Effector memory CD8-positive, alpha-beta T cell (primary cell): ENCODE measurements at places on chromosomes 5 and 9.

- H3K4me3 ChIP-seq, result peak within 1 kb of the TSS; percentile 10
- no peak for DNase-seq
- H3K27ac ChIP-seq, result no peak within 1 kb of the TSS
- H3K27me3 ChIP-seq, result peaks cover 81% of the 10 kb centered on the region
- peaks cover 15% of the 10 kb centered on the region for H3K4me1 ChIP-seq
These were observed at the start of gene PCSK1 for GRCh38 chr5:96433066-96433447. Gene PCSK1 (minus strand): TSS chr5:96433248. CDS start chr5:96433042, 206 bp downstream.

- no peaks in the 10 kb centered on the region for H3K4me1 ChIP-seq
- H3K4me3 ChIP-seq, result no peak overlapping the region
- H3K36me3 ChIP-seq, result no peaks in the 10 kb centered on the region
- H3K27me3 ChIP-seq, result peaks cover 11% of the 10 kb centered on the region
These were observed 110.1 kb downstream of the CARTPT start for GRCh38 chr5:71829206-71829605.

GRCh38 chr5:56561455-56561854, 253.9 kb upstream of the MAP3K1 start:
- H3K27me3 ChIP-seq, result peaks cover 14% of the 10 kb centered on the region
- no peak for DNase-seq
- H3K36me3 ChIP-seq, result no peaks in the 10 kb centered on the region
- no peak overlapping the region for H3K4me3 ChIP-seq
- no peak overlapping the region for H3K27ac ChIP-seq

GRCh38 chr9:105854783-105855724, 160.7 kb downstream of the TMEM38B start:
- H3K4me3 ChIP-seq, result no peak overlapping the region
- H3K27me3 ChIP-seq, result no peaks in the 10 kb centered on the region
- H3K4me1 ChIP-seq, result peaks cover 3% of the 10 kb centered on the region
- H3K36me3 ChIP-seq, result peaks cover 4% of the 10 kb centered on the region
- H3K27ac ChIP-seq, result no peak overlapping the region

GRCh38 chr9:71620331-71620730, 148.0 kb downstream of the CEMIP2 start:
- H3K4me1 ChIP-seq, result no peaks in the 10 kb centered on the region
- H3K4me3 ChIP-seq, result no peak overlapping the region
- no peak overlapping the region for H3K27ac ChIP-seq
- H3K27me3 ChIP-seq, result no peaks in the 10 kb centered on the region

DNA sequence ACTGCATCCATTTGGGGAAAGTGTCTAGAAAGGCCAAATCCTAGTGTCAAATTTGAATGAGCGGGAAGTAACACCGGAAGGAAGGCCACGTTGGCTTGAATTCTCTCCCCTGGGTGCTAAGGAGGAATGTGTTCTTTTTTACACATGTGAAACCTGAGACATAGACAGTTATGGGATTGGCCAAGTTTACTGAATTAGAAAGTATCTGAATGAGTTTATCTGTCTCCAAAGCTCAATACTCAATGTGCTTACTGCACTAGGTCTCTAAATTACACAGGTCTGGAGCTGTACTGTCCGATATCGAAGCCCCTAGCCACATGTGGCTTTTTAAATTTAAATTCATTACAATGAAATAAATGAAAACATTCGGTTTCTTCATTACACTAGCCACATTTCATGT, 6.0 kb downstream of the DMRT1 start:
- H3K27me3 ChIP-seq, result peaks cover 51% of the 10 kb centered on the region
- H3K4me3 ChIP-seq, result no peak overlapping the region
- H3K36me3 ChIP-seq, result no peaks in the 10 kb centered on the region
- no peak overlapping the region for H3K27ac ChIP-seq
- no peak for DNase-seq

- no peaks in the 10 kb centered on the region for H3K4me1 ChIP-seq
- DNase-seq, result no peak
- no peak overlapping the region for H3K27ac ChIP-seq
- no peak overlapping the region for H3K4me3 ChIP-seq
These were observed 129.6 kb downstream of the TLE1 start for GRCh38 chr9:81559709-81560108.

- no peak for DNase-seq
- no peaks in the 10 kb centered on the region for H3K4me1 ChIP-seq
- peaks cover 46% of the 10 kb centered on the region for H3K27me3 ChIP-seq
- H3K36me3 ChIP-seq, result no peaks in the 10 kb centered on the region
These were observed 105.1 kb downstream of the MED10 start for GRCh38 chr5:6273090-6273735.

DNA sequence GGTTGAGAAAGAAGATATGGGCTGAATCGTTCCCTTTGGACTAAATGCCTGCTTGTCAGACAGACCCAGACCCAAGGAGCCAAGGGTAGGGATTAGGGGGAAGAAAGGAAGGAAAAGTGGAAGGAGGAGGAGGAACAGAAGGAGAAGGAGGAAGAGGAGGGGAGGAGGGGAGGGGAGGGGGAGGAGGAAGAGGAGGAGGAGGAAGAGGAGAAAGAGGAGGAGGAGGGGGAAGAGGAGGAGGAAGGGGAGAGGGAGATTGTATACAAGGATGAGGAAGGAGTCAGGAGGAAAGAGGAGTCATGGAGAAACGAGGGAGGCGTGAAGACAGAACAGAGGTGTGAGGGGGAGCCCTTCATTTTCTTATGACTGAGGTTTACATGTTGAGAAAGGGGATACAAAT, 46.9 kb upstream of the DNAH5 start:
- no peak overlapping the region for H3K27ac ChIP-seq
- DNase-seq, result no peak
- no peaks in the 10 kb centered on the region for H3K4me1 ChIP-seq
- H3K27me3 ChIP-seq, result peaks cover 9% of the 10 kb centered on the region
- no peaks in the 10 kb centered on the region for H3K36me3 ChIP-seq

DNA sequence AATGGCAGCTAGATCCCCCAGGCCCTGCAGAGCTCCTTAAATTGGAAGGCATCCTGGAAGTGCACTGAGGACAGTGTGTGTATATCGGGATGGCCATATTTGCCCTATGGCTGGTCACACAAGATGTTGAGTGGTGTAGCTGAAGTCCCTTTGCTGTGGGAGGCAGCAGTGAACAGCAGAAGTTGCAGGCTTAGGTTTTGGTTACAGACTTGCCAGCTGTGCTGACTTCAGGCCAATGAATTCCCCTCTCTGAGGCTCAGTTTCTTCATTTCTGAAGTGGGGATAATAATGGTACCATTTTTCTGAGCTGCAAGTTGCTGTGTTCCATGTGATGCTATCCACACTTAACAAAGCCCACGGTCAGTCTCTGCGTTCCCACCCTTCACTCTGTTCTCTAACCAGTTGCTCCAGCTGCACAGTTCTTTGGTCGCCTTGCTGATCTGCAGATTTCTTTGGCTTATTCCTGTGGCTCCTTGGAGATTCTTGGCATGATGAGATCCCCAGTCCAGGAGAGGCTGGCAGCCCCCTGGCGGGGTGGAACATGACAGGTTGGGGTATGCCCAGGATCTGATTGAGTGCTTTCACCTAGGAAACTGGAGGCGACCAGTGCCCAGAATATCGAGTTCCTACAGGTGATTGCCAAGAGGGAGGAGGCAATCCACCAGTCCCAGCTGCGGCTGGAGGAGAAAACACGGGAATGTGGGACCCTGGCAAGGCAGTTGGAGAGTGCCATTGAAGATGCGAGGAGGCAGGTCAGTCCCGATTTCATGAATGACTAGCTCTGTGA, 6.5 kb upstream of the GLE1 start:
- no peaks in the 10 kb centered on the region for H3K27me3 ChIP-seq
- no peak overlapping the region for H3K4me3 ChIP-seq
- H3K4me1 ChIP-seq, result no peaks in the 10 kb centered on the region
- H3K36me3 ChIP-seq, result peaks cover 35% of the 10 kb centered on the region

- H3K36me3 ChIP-seq, result no peaks in the 10 kb centered on the region
- no peak overlapping the region for H3K27ac ChIP-seq
- no peak for DNase-seq
- H3K4me3 ChIP-seq, result no peak overlapping the region
These were observed 69.4 kb upstream of the MEF2C start for GRCh38 chr5:88952344-88952743.

- H3K4me3 ChIP-seq, result no peak overlapping the region
- peaks cover 6% of the 10 kb centered on the region for H3K4me1 ChIP-seq
- no peaks in the 10 kb centered on the region for H3K27me3 ChIP-seq
These were observed 61.0 kb downstream of the ARL15 start for GRCh38 chr5:54249210-54250028.

DNA sequence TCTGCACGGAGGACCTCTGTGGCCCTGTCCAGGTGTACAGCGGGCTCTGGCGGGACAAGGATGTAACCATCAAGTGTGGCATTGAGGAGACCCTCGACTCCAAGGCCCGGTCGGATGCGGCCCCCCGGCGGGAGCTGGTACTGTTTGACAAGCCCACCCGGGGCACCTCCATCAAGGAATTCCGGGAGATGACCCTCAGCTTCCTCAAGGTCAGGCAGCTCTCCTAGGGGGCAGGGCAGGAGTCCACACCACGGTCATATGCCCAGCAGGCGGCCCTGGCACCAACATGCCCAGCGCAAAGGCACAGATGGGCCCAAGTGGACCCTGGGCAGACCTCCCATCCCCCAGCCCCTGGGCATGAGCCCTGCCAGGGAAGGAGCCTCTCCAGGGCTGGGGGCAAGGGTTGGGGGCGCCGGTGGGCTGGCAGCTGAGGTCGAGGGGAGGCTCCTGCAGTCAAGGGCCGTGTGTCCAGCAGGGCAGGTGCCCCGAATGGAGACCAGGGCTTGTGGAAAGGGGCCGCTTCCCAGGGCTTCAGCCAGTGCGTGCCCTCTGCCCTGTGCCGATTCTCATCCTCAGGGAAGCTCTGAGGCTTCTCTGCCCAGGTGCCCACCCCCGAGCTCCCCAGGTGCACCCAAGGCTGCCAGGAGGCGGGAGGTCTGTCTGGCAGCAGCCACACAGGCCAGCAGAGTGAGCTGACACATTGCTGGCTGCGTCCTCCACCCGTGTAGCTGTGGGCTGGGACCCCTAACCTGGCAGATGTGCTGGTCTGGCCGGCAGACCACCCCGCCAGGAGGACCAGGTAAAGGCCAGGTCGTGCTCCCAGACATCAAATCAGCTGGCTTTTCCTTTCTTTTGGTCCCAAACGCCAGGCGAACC, 10.0 kb downstream of the DIPK1B start:
- no peak overlapping the region for H3K4me3 ChIP-seq
- H3K27me3 ChIP-seq, result peaks cover 5% of the 10 kb centered on the region
- no peak for DNase-seq
- H3K36me3 ChIP-seq, result peaks cover 54% of the 10 kb centered on the region

DNA sequence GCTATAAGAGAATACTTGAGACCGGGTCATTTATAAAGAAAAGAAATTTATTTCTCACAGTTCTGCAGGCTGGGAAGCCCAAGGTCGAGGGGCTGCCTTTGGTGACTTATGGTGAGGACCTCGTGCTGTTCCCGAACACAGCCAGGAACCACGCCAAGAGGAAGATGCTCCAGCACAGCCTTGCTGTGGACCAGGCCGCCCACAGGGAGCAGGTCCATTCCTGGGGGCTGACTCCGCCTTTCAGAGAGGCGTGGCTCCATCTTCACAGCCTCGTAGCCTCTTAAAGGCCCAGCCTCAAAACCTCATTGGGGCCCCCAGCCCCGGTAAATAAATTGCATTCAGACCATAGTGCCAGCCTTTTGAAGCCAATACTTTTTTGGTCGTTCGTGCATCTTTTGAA, 93.5 kb upstream of the CACNA1B start:
- no peak overlapping the region for H3K27ac ChIP-seq
- no peak overlapping the region for H3K4me3 ChIP-seq
- DNase-seq, result no peak
- no peaks in the 10 kb centered on the region for H3K27me3 ChIP-seq
- peaks cover 12% of the 10 kb centered on the region for H3K4me1 ChIP-seq

- H3K4me3 ChIP-seq, result no peak overlapping the region
- peaks cover 19% of the 10 kb centered on the region for H3K27me3 ChIP-seq
- H3K27ac ChIP-seq, result no peak overlapping the region
These were observed 242.8 kb downstream of the CDK5RAP2 start for GRCh38 chr9:120337131-120337530.
